ENCODE measurements at places on chromosomes 1 and 21. TPM values are rescaled to one million over a fixed set of nuclear protein-coding genes. Genes with fewer than 3 reads are reported as not detected.

DNA sequence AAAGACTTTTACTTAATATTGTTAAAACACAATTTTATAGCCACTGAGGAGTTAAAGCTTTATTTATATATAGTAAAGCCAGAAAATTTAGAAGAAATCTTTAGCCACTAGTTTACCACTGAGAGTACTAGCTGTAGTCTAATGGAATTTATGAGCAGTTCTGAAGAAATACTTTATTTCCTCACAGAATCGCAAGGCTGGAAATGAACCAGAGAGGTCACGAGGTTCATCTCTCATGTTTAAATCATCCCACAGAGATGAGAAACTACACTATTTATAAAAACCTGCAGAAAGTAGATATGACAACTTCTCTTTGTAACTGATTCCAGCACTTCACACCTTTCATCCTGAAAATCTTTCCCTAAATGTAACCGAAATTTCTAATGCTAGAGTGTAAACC lies 26.0 kb downstream of the ADGRL4 start:
- no peaks in the 10 kb centered on the region for H3K27me3 ChIP-seq
- H3K27ac ChIP-seq = no peak overlapping the region
- no peaks in the 10 kb centered on the region for H3K36me3 ChIP-seq
- peak; percentile 27 for DNase-seq
- H3K4me3 ChIP-seq = no peak overlapping the region

DNA sequence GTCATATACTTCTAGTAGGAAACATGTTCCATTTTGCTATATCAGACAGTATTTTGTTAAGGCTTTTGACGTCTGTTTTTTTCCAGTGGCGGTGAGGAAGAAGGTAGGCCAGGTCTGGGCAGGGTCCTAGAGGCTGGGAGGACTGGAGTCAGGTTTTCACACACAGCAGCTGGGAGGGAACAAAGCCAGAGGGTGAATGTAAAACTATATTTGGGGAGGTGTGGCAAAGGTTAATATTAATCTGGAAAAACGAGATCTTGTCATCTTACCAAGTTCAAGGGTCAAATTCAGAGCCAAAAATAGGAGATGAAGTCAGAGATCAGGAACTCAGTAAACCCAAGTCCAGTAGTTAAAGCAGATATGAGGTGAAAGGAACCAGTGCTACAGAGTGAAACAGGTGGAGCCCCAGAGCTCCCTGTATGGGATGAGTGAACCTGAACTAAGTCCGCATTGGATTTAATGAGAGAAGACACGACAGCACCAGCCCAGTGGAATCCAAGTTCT lies 10.7 kb upstream of the OTUD7B start:
- H3K4me1 ChIP-seq = peaks cover 8% of the 10 kb centered on the region
- peak; percentile 53 for DNase-seq
- H3K36me3 ChIP-seq = no peaks in the 10 kb centered on the region
- H3K27me3 ChIP-seq = no peaks in the 10 kb centered on the region

DNA sequence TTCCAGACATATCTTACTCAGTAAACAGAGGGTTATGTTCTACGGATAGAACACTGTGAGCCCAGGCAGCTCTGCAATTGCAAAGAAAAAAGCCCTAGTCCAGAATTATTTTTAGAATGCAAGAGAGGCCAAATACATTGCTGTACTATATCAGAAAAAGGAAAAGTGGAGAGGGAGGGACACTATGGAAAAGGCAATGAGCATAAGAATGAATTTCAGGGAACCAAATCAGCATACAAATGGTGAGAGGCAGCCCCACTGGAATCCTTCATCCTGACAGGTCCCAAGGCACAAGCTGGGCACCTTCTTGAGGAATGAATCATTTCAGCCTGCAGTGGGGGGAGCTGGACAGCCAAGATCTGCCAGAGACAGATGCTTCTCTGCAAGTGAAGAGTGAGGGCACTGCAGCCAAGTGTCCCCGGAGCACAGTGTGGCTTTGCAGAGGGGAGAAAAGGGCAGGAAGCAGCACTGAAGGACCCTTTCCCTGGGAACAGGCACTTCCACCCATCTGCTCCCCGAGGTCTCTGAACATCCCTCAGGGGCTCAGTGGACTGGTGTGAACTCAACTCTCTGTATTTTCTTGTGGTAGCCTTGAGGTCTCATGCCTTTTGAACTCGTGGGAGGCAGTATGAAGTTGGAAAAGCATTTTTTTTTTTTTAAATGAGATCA lies 115.6 kb downstream of the XCL2 start:
- no peak overlapping the region for H3K4me3 ChIP-seq
- DNase-seq = no peak
- H3K4me1 ChIP-seq = no peaks in the 10 kb centered on the region
- no peaks in the 10 kb centered on the region for H3K36me3 ChIP-seq
- no peak overlapping the region for H3K27ac ChIP-seq

DNA sequence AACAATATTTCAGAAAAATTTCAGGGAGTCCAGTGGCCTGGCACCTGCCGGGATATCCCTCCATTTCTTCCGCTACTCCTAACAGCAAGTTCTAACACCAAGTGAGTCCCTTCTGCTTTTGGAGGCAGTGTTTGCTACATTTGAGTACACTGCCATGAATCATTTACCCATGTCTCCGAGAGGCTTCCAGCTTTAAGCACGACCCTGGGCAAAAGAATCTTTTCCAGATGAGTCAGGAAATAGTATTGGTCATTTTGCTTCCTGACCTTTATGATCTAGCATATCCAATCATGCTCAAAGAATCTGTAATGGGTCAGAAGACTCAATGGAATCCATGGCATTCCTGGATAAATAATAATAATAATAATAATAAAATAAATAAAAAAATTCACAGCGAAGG lies 60.7 kb upstream of the FMN2 start:
- H3K4me3 ChIP-seq = no peak overlapping the region
- no peaks in the 10 kb centered on the region for H3K27me3 ChIP-seq

- H3K27ac ChIP-seq = no peak overlapping the region
- no peak for DNase-seq
- no peak overlapping the region for H3K4me3 ChIP-seq
- H3K27me3 ChIP-seq = no peaks in the 10 kb centered on the region
Measured at GRCh38 chr21:24205319-24205718, 1402.0 kb downstream of the MRPL39 start.

DNA sequence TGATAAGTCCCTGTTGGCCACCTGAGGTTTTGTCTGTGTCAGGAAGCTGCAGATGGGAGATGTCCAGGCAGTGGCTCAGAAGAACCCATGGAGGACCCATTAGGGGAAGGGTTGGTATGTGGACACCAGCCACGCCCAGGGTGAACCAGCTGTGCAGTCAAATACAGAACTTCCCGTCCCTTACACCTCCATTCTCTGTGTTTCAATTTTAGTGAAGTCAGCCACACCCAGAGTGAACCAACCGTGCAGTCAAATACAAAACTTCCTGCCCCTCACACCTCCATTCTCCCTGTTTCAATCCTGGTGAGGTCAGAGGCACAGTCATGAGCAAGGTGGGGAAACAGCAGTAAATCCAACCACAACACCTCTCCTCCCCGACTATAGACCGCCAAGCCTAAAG lies 27.4 kb downstream of the BACE2 start:
- no peaks in the 10 kb centered on the region for H3K27me3 ChIP-seq
- H3K27ac ChIP-seq = no peak overlapping the region
- DNase-seq = no peak
- H3K4me3 ChIP-seq = no peak overlapping the region
- H3K36me3 ChIP-seq = peaks cover 3% of the 10 kb centered on the region
- H3K4me1 ChIP-seq = no peaks in the 10 kb centered on the region

DNA sequence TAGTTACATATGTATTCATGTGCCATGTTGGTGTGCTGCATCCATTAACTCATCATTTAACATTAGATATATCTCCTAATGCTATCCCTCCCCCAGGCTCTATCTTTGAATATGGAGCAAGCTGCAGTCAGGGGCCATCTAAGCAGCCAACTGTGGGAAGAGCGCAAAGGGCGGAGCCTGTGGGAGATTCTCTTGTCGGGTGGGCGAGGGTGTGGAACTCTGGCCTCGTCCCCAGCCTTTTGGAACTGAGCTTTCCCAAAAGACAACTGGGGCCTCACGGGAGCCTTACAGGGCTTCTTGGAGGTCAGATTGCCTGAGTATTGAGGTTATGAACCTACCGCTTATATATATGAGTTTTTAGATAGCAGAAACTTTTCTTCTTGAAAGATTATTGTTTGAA lies 117.2 kb downstream of the HHAT start:
- H3K27ac ChIP-seq = no peak overlapping the region
- no peaks in the 10 kb centered on the region for H3K4me1 ChIP-seq
- H3K36me3 ChIP-seq = no peaks in the 10 kb centered on the region
- no peak overlapping the region for H3K4me3 ChIP-seq
- H3K27me3 ChIP-seq = no peaks in the 10 kb centered on the region
- no peak for DNase-seq

DNA sequence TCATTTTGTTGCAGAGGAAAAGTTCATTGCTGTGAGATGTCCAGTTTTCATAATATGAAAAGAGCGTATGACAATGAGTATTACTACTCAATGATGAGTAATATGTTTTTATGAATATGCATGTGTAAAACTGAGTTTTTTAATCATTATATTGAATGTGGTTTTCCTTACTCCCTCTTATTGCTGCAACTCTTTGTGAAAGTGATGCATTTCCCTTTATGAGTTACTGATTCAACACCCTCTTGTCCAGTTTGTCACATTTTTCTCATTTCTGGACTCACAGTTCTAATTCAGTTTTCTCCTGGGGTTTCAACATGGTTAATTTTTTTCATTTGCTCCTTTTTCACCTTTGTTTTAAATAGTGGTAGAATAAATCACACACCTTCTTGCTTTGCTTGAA lies 35.2 kb upstream of the KCNJ15 start:
- no peaks in the 10 kb centered on the region for H3K36me3 ChIP-seq
- H3K27ac ChIP-seq = no peak overlapping the region
- H3K4me1 ChIP-seq = peaks cover 7% of the 10 kb centered on the region
- H3K4me3 ChIP-seq = no peak overlapping the region

DNA sequence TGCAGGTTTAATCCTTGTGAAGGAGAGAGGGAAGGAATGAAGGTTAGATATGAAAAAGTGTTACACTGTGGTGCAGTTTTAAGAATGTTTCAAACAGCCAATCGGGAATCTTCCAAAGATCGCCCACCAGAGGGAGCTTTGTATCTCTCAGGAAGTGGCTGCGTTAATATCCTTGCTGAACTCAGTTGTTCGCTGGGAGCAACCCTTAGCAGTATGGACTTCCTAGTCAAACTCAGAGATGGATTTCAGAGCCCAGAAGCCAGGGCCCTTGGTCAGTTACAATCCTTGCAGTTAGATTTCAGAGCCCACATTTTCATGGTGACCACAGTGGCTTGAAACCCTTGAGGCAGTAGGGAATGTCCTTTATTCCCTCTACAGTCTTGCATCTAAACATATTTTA lies 136.2 kb downstream of the NTNG1 start:
- no peaks in the 10 kb centered on the region for H3K36me3 ChIP-seq
- no peak overlapping the region for H3K4me3 ChIP-seq
- H3K27me3 ChIP-seq = no peaks in the 10 kb centered on the region
- H3K27ac ChIP-seq = no peak overlapping the region

DNA sequence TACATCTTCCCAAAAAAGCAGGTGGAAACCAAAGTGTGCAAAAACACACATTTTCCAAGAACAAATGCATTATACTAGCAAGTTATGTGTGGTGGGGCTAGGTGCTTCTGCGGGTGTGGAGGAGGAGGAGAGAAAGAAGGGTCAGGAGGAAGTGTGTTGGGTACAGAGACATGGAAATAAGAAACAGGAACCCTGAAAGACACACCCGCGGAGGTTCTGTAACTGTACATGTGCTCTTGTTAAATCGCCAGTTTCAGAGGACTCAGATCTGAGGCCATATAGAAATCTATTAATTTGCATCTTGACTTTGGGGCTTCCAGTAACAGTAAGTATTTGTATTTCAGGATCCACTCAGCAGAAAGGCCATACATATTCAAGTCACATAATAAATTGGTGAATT lies 30.9 kb downstream of the ERG start:
- H3K36me3 ChIP-seq = peaks cover 16% of the 10 kb centered on the region
- H3K4me3 ChIP-seq = no peak overlapping the region
- no peak overlapping the region for H3K27ac ChIP-seq

GRCh38 chr1:213724640-213725536 lies 262.9 kb upstream of the PROX1 start:
- peak; percentile 82 for DNase-seq
- no peaks in the 10 kb centered on the region for H3K27me3 ChIP-seq
- no peak overlapping the region for H3K27ac ChIP-seq
- H3K4me3 ChIP-seq = no peak overlapping the region
- H3K4me1 ChIP-seq = no peaks in the 10 kb centered on the region

- H3K4me3 ChIP-seq = no peak overlapping the region
- no peaks in the 10 kb centered on the region for H3K4me1 ChIP-seq
- H3K36me3 ChIP-seq = no peaks in the 10 kb centered on the region
- H3K27ac ChIP-seq = no peak overlapping the region
Measured at GRCh38 chr1:70979881-70980280, 67.7 kb downstream of the PTGER3 start.

DNA sequence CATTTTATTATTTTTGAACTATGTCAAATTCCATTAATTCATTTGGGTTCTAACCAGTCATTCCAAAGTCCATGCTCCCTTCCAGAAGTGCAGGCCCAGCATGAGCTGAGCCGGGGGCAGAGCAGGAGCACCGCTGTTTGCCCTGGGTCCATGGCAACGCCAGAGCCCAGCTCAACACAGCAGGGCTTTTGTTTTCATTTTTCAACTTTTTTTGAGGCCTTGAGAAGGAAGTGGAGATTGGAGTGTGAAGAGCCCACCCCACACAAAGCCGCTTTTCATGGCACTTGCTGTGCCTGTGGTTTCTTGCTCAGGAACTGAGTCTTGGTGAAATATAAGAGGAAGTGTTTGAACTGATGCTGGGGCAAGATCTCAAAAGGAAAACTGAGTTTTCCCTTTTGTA lies 13.2 kb upstream of the PRMT2 start:
- H3K4me3 ChIP-seq = no peak overlapping the region
- no peaks in the 10 kb centered on the region for H3K36me3 ChIP-seq
- no peak overlapping the region for H3K27ac ChIP-seq
- DNase-seq = peak; percentile 36
- no peaks in the 10 kb centered on the region for H3K4me1 ChIP-seq
- H3K27me3 ChIP-seq = peaks cover 6% of the 10 kb centered on the region

DNA sequence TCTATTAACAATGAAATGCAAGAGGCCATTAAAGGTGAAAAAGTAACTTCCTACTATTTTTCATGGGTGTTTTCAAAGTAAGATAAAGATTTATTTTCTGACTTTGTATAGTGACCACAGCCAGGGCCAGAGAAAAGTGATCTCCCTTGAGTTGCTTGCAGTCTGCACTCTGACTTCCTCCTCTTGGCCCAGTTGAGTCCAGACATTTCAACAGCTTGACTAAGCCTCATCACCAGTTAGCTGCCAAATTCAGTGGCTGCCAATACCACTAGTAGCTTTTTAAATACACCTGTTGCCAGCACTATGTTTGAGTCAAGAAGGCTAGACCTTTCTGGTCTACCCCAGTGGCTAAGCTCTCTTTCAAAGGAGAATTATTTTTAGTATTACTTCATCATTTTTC lies 3.7 kb upstream of the NEK7 start:
- peak; percentile 90 for DNase-seq
- no peaks in the 10 kb centered on the region for H3K36me3 ChIP-seq
- no peak overlapping the region for H3K4me3 ChIP-seq

DNA sequence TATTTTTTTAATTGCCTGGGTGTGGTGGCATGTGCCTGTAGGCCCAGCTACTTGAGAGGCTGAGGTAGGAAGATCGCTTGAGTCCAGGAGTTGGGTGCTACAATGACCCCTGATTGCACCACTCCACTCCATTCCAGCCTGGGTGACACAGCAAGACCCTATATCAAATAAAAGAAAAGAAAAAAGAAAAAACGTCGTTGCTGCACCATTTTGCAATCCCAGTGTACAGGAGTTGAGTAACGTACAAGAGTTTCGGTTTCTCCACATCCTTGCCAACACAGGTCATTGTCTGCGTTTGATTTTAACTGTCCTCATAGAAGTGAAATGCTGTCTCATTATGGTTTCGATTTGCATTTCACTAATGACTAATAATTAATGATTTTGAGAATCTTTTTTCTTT lies 7.9 kb downstream of the ZNF684 start:
- no peak for DNase-seq
- no peaks in the 10 kb centered on the region for H3K27me3 ChIP-seq
- H3K4me3 ChIP-seq = no peak overlapping the region
- no peak overlapping the region for H3K27ac ChIP-seq

Gene LMO4
- 22.5 TPM for total RNA-seq

Gene ARID4B
- total RNA-seq = 40.7 TPM

Measured in endothelial cell of umbilical vein (primary cell).